ENCODE measurements at places on chromosomes 2 and 18.

- no peak for DNase-seq
These were observed 7.8 kb downstream of the PECR start for GRCh38 chr2:216073773-216074172.

GRCh38 chr2:215403441-215404347 lies 32.2 kb downstream of the FN1 start:
- no peak for DNase-seq

- DNase-seq, result no peak
These were observed 254.2 kb upstream of the SESTD1 start for GRCh38 chr2:179518830-179519229.

- DNase-seq, result no peak
These were observed 105.3 kb upstream of the SIX3 start for GRCh38 chr2:44836174-44836573.

DNA sequence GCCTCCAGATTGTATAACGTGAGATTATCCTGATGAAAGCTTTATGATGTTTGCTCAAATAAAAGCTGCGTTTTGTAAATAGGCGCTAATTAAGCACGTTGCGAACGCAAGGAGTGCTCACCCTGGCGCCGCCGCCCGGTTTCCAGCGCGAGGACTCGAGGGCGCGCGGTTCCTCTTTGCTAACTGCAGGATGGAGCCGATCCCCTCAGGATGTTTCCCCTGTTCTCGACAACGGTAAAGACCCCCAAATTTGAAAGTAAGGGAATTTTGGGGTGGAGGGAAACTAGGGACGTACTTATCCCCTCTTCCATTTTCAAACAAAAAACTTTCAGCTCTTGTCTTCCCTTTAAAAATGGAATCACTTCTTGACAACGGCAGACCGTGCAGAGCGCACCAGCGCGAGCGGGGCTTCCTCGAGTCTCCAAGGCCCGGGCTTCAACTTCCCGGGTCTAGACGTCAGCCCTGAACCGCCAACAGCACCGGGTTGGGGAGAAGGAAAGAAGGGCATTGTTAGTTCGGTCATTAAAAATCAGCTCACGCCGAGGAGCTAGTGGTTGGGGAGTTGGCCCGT lies 1.1 kb upstream of the GBX2 start:
- DNase-seq, result no peak

GRCh38 chr2:15383695-15384350 lies 177.3 kb downstream of the NBAS start:
- DNase-seq, result no peak

GRCh38 chr2:2870106-2870505 lies 507.5 kb downstream of the EIPR1 start:
- peak; percentile 10 for DNase-seq

DNA sequence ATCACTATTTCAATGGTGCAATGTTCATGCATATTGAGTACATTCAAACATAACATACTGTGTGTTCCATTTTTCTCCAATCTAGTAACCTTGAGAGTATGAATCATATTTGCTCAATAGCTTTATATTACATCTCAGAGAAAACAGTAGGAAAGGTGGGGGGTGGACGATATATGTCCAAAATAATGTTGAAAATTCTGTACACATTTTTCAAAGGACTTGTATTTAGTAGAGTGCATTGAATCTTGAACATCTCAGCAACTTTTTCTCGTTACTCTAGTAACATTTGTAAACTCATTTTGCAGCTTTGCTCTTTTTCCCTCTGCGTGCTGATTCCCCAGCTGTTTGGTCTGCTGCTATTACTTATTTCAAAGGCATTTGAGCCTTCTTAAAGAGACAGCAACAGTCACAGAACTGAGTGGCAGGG lies 1487.0 kb downstream of the LRP1B start:
- DNase-seq, result no peak

DNA sequence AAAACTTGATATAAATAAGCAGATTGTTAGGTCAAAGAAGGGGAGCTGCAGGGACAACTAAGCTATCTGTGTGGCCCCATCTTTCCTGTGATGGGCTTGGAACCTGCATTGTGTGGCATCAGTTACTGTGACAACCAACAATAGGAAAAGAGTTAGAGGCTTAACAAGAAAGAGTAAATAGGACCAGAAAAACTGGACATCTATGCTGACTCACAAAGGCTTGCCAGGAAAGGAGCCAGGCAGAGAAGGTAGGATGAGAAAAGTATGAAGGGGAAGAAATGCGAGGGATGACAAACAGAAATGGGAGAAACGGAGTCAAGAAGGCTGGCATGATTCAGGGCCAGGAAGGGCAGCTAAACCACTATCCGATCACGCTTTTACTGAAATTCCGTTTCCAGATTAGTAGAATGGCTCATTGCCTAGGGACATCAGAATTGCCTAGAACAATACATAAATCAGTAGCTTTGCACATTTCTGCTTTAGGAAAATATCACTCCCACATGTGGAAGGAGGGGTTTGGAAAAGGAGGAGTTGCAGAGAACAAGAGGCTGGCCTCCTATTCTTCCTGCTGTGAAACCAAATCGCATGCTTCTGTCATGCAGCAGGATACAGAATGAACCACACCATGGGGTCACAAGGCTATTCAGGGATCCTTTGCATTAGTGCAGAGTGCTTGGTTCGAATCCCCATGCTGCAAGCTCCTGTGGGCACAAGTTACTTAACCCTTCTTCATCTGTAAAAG lies 7.3 kb downstream of the PLA2R1 start:
- no peak for DNase-seq

- no peak for DNase-seq
These were observed 282.0 kb downstream of the RPRM start for GRCh38 chr2:153196378-153197058.

DNA sequence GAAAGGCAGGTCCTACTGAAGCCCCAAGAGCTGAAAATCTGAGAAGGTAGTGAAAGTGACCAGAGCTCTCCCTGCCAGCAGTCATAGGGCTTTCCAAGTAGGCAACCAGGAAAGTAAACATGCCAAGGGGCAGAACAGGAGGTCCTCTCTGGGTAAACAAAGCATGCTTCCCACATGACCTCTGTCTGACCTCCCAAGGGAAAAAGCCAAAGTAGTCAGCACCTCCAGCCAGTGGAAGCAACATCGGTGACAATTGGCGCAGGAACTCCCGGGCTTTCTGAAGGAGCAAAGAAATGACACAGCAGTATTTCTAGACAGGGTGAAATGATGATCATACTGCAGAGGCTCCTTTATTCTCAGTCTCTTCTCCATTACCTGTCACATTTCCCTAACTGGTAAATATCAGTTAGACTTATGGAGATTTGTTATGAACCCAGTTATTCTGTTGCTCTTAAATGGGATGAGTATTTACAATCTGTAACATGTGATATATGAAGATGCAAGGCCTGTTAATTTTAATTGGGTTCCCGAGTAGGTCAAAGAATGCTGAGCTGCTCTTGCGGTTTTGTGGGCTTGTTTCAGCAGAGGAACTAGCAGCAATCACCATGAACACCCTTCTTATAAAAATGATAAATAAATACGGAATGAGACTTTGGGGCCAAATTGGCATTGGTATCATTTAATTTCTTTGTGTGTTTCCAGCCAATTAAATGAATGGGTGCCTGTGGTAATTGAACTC lies 321.0 kb downstream of the RND3 start:
- no peak for DNase-seq

GRCh38 chr2:105879803-105880300 lies 135.1 kb downstream of the NCK2 start:
- no peak for DNase-seq

- DNase-seq, result no peak
These were observed 580.3 kb upstream of the TMEFF2 start for GRCh38 chr2:192775011-192775410.

DNA sequence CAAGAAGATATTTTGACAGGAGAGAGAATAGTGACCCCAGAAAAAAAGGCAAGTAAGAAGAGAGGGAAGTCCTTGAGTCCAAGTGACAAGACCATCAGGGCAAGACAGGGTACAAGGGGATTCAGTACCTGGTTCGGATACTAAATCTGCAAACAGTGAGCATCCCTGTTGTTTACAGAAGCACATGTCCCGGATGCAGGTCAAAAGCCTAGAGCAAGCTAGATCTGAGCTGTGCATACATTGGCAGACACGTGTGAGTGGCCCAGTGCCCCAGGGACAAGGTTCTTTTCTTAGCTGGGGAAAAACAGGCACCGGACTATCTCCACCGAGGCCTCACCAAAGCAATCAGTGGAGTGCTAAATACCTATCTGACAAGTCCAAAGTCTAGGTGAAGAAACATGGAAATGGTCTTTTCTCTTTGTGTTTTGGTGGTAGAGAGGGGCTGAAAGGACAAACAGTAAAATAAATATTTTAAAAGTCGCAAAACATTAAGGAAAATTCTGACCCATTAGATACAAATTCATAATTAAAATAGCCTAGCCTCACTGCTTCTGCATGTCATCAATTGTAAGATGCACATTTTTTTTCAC lies 165.2 kb downstream of the SUCLG1 start:
- DNase-seq, result no peak

DNA sequence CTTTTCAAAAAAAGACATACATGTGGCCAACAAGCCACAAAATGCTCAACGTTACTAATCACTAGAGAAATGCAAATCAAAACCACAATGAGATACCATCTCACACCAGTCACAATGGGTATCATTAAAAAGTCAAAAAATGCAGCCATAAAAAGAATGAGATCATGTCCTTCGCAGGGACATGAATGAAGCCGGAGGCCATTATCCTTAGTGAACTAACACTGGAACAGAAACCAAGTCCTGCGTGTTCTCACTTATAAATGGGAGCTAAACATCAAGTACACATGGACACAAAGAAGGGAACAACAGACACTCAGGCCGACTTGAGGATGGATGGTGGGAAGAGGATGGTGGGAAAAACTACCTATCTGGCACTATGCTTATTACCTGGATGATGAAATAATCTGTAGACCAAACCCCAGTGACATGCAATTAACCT lies 17.8 kb upstream of the ATL2 start:
- no peak for DNase-seq

DNA sequence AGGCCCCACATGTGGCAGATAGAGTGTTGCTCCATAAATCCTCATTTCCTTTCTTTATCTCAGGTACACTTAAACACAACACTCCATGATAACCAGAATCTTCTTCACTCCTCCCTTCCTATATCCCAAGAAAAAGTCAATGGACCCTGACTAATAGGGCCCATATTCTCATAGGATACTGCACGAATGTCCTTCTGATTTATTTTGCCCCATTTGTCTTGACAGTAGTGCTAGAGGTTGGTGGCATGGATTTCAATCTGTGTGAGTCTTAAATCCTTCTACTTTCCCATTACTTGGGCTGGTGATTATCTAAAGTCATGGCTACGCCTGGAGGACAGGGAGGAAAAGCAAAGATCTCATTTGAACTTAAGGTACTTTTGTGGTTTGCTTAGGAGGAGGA lies 156.0 kb downstream of the ACOXL start:
- DNase-seq, result no peak

DNA sequence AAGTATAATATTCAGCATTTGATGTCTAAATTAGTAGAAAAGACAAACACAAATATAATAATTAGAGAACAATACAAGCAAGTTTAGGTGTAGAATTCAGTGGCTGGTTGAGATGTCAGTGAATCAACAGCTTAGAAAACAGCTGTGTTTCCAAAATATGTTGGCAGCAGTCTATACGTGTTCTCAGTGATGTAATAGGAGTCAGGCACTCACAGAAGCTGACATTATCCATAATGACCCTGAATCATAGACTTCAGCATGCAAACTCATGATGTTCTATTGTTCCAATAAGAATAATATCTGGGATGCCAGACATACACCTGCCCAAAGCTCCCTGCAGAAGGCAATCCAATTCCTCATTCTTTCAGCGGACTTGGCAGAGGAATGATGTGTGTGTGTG lies 164.7 kb downstream of the SLC8A1 start:
- no peak for DNase-seq

DNA sequence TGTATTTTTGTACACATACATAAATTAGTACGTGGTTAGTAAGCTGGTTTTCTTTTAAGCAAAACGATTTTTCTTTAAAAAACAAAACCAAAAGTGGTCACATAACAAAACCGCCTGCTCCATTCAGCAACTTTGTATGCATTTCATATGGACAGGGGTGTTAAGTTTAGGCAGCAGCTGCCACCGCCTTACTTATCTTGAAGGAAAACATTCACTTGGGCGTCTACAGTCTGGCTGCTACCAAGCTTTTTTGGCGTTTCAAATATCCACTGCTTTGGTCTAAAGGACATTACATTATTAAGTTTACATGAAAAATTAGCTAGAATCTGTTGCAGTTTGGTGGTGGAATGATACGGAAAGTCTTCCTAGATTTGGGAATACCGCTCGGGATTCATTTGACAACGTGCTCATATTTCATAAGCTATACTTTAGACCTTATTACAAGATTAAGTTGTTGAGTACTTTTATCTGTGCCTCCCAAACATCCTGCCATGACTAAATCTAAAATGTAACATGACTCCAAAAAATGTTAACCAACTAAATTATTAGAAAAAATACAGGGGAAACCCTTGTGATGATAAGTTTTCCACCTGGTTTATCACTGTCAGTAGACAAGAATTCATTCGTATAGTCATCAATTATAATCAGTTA lies 214.8 kb downstream of the NEDD4L start:
- no peak for DNase-seq

DNA sequence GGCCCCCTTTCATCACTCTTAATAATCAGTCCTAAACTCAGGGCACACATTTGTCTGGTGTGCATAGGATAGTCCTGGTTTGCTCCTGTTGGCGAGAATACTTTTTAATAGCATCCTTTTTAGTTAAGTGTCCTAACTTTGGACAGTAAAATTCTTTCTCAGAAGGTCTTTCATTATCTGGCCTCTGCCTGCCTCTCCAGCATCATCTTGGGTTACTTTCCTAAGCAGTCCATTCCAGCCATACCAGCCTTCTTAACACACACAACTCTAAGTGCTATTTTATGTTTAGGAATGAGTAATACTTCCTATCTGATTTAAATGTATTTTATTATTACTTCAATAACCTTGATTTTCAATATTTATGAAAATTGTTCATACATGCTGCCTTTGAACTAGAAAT lies 151.0 kb downstream of the ACOXL start:
- DNase-seq, result no peak

- no peak for DNase-seq
These were observed 25.5 kb downstream of the ASB18 start for GRCh38 chr2:236238751-236239150.

DNA sequence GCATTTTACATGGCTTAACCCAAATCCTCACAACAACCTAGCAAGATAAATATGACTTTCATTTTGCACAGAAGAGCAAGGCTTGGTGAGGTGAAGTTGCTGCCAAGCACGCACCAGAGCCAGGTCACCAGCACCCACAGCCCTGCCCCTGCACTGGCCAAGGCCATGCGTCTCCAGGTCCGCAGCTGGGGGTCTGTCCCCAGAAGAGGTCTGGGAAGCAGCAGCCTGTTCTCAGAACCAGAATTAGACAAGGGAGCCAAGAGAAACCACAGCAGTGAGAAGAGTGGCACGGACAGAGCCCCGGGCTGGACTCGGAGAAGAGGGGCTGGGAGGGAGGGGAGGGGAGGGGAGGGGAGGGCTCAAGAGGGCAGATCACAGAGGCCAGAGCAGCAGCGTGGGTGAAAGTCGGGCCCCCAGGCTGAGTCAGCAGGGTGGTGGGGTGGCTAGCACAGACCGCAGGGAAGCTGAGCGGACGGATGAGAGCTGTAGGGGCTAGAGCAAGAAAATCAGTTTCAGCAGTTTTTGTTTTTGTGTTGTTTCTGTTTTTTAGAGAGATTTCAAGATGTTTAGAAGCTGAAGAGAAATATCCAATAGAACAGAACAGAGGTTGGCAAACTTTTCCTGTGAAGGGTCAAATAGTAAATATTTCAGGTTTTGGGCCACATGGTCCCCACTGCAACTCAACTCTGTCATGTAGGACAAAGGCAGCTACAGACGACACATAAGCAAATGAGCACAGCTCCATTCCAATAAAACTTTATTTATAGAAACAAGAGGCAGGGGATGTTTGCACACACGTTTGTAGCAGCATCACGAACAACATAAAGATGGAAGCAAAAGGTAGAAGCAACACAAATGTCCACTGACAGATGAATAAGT lies 7.4 kb upstream of the MTERF4 start:
- DNase-seq, result no peak

Data from NCI-H510A (cell line).